IPS DF 19.7 (cell line): ENCODE measurements at places on chromosomes 5 and 9.

DNA sequence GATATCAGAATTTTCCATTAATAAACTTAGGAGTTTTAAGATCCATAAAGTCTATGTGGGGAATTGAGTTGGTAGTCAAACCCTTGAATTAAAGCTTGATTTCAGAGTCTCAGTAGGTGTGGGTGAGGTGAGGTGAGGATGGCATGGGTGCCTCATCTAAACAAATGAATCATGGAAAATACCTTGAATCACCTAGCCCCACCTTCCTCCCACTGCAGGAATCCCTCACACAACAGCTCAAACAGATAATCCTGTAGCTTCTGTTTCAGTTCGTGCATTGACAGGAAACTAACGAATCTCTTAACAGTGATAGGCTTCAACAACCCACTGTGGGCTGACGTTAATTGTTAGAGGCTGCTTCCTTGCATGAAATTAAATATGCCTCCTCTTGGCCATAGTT is 185.0 kb downstream of the SREK1 start:
- no peak for DNase-seq

DNA sequence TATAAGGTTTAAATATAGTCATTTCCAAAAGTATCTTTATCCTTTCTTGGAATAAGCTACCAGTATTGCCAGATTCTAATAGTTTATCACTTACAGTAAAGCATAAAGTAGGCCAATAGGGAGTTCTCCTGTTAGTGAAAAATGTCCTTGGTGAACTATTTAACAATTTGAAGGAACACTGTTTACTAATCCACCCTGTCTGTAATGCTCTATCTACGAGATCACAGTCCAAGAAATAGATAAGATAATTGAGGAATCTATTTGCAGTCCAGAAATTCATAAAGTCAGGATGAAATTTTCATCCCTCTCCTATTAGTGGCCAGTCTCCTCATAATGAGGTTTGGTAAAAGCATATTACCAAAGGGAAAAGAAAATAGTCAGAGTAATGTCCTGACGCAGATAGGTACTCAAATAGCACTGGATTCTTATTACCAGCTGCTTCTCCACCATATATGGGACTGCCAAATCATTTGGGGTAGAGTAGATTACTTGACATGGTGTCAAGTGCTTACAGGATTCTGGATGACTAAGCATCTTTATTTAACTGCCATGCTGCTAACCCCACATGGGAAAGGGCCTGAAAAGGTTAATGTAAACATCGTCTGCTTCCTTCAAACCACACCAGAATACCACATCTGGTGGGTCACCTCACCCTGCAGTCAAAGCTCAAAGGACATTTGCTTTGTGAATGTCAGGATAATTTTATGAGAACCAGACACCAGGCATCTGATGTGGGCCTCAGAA is 808.1 kb downstream of the EFNA5 start:
- DNase-seq, result no peak

GRCh38 chr9:2163231-2163885 is 148.2 kb downstream of the SMARCA2 start:
- no peak for DNase-seq

DNA sequence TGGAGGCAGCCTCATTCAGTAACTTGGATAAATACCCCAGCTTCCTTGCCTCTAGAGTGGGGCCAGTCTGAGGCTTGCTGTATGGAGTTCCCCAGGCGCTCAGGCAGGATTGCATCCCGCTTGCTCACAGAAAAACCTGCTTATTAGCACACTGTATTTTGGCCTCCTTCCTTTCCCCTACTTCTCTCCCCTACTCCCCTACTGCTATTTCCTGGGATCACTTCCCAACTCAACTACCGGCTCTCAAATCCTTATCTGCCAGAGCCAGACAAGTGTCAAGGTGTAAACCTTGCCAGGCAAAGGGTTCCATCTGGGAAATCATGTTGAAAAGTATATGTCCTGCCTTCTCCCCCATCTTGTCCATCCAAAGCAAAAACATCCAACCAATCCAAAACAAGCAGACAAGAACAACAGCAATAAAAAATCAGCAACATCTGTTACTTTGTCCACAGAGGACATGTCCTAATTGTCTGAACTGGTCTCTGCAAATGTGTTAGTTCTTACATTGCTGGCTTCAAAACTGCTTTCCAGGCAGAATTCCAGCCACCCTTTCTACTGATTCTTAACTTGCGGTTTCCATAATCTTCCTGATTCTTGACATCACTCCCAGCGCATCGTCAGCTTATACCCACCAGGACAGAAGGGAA is 164.1 kb upstream of the SEMA6A start:
- DNase-seq, result no peak

GRCh38 chr9:91163773-91164471 is 197.8 kb downstream of the AUH start:
- DNase-seq, result no peak
